ENCODE measurements at places on chromosomes 16 and 17. TPM values are rescaled to one million over a fixed set of nuclear protein-coding genes. Genes with fewer than 3 reads are reported as not detected.

The PTRH2 gene
- total RNA-seq: 9.3 TPM

The CIBAR2 gene
- not detected for total RNA-seq

The PMFBP1 gene
- 5.1 TPM for total RNA-seq

The EXOC3L1 gene
- total RNA-seq: 3.7 TPM

The CDH5 gene
- total RNA-seq: 4.1 TPM

The TMEM114 gene
- not detected for total RNA-seq

The ALOXE3 gene
- not detected for total RNA-seq

The SLC2A4 gene
- total RNA-seq: 36.3 TPM

The TSNAXIP1 gene
- 4.0 TPM for total RNA-seq

The CHST6 gene
- total RNA-seq: 3.8 TPM

The INO80E gene
- 83.7 TPM for total RNA-seq

The ITGAL gene
- not detected for total RNA-seq

The CCL1 gene
- not detected for total RNA-seq

The LAT gene
- 1.2 TPM for total RNA-seq

The HEATR3 gene
- total RNA-seq: 24.9 TPM

The OTOA gene
- 0.51 TPM for total RNA-seq

The PDF gene
- 16.1 TPM for total RNA-seq

The OR4D1 gene
- total RNA-seq: not detected

All from cardiac muscle cell (in vitro differentiated cells and primary cell).